ENCODE measurements at places on chromosomes 12 and 14.

DNA sequence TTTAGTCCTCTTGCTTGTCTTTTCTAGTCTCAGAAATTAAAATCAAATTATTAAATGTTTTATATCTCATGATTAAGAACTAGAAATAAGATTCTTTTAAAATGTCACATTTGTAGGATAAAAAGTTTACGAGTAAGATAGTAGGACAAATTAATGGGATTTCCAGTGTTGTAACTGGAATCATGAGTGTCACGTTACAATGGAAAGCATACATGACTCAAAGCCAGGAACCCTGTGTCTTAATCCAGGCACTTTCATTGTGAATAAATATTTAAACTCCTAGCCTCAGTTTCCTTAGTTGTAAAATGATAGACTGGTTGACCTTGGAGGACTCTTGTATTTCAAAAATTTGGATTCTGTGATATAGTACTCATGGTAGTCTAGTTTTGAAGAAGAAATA, 84.9 kb downstream of the MIA2 start:
- DNase-seq, result no peak

DNA sequence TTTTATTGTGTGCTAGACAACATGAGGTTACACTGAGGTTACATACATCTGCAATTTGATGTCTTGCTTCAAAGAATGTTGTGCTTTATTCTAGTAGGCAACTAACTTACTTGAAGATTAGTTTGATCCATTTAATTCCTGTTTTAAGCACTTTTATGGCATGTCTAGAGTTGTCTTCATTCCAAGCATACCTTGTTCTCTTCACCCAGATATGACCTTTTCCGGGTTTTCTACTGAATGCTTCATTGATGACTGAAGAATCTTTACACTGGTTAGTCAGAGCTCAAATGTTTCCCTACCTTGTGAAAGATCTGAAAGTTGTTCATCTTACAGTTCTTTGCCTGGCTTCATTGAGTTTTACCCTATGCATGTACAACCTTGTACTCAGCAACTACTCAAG, 274.0 kb upstream of the KITLG start:
- peak; percentile 79 for DNase-seq

- DNase-seq, result no peak
Measured at GRCh38 chr12:44431647-44432343, 444.3 kb downstream of the NELL2 start.

DNA sequence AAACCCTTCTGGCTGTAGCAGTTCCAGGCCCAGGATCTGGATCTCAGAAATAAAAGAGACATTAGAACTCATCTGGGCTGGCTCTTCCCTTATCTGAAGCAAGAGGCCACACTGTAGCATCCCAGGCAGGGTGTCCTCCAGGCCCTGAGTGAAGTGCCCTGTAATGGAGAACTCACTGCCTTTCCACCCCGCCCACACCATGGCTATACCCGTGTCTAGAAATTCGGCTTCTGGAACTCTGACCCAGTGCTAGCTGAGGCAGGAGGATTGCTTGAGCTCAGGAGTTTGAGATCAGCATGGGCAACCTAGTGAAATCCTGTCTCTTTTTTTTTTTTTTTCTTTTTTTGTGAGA, 23.5 kb upstream of the PLEKHG3 start:
- DNase-seq, result no peak

DNA sequence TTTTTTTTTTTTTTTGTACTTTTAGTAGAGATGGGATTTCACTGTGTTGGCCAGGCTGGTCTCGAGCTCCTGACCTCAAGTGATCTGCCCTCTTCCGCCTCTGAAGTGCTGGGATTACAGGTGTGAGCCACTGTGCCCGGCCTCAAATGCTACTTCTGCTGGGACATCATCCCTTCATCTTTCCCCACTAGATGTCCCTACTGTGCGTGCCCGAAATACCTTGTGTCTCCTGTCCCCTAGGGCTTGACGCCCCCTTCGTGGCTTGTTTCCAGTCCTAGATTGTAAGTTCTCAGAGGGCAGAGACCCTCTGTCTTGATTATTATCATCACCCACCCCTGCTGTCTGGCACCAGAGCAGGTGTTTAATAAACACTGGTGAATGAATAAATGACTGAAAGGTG, 14.9 kb downstream of the CCDC63 start:
- no peak for DNase-seq
